ENCODE measurements at places on chromosomes 7 and 10. TPM values are rescaled to one million over a fixed set of nuclear protein-coding genes. Genes with fewer than 3 reads are reported as not detected.

The SLC12A9 gene
- 26.7 TPM for total RNA-seq

The EGR2 gene
- 0.22 TPM for total RNA-seq

The DNAJC9 gene
- total RNA-seq, result 23.6 TPM

The LRRC17 gene
- total RNA-seq, result 148 TPM

The UPK3BL1 gene
- 56.5 TPM for total RNA-seq

The SLC16A9 gene
- total RNA-seq, result not detected

The C7orf33 gene
- total RNA-seq, result not detected

The CYP3A4 gene
- total RNA-seq, result not detected

The FAM13C gene
- total RNA-seq, result not detected

The KCP gene
- total RNA-seq, result 0.33 TPM

The SHH gene
- total RNA-seq, result not detected

The CRYGN gene
- not detected for total RNA-seq

The PTF1A gene
- total RNA-seq, result 0.79 TPM

The HOXA4 gene
- 0.43 TPM for total RNA-seq

The NEURL1 gene
- 10.0 TPM for total RNA-seq

The KDM7A gene
- total RNA-seq, result 16.9 TPM

The ZNF425 gene
- total RNA-seq, result 6.7 TPM

The ZNF394 gene
- total RNA-seq, result 17.9 TPM

The FKBP6 gene
- total RNA-seq, result not detected

The DPYSL4 gene
- 1.2 TPM for total RNA-seq

The ZNF282 gene
- total RNA-seq, result 24.8 TPM

The PTPRE gene
- total RNA-seq, result 3.5 TPM

The FRMPD2 gene
- total RNA-seq, result not detected

The TDRD1 gene
- total RNA-seq, result 0.39 TPM

The INMT gene
- total RNA-seq, result not detected

The CFAP58 gene
- total RNA-seq, result 0.39 TPM

The DRGX gene
- not detected for total RNA-seq

The ASAH2 gene
- 0.54 TPM for total RNA-seq

The WNT2 gene
- 14.5 TPM for total RNA-seq

The OR2A14 gene
- total RNA-seq, result not detected

The BLNK gene
- total RNA-seq, result 25.5 TPM

The ANK3 gene
- total RNA-seq, result 239 TPM

The PDZD7 gene
- 1.2 TPM for total RNA-seq

The SHTN1 gene
- 10.7 TPM for total RNA-seq

The HOXA2 gene
- 4.7 TPM for total RNA-seq

The EN2 gene
- total RNA-seq, result not detected

The MMD2 gene
- total RNA-seq, result not detected

The GJD4 gene
- not detected for total RNA-seq

All from placental epithelial cell (primary cell).